ENCODE measurements at places on chromosomes 11 and 22.

- DNase-seq: peak; percentile 88
Measured at GRCh38 chr11:76629853-76630599, 40.5 kb downstream of the LRRC32 start.

- DNase-seq: no peak
Measured at GRCh38 chr11:100855466-100856067, 168.5 kb downstream of the ARHGAP42 start.

- no peak for DNase-seq
Measured at GRCh38 chr11:64766881-64767280, 7.1 kb upstream of the PYGM start.

GRCh38 chr22:26168330-26168851 is 871 bp upstream of the SEZ6L start:
- DNase-seq: no peak

DNA sequence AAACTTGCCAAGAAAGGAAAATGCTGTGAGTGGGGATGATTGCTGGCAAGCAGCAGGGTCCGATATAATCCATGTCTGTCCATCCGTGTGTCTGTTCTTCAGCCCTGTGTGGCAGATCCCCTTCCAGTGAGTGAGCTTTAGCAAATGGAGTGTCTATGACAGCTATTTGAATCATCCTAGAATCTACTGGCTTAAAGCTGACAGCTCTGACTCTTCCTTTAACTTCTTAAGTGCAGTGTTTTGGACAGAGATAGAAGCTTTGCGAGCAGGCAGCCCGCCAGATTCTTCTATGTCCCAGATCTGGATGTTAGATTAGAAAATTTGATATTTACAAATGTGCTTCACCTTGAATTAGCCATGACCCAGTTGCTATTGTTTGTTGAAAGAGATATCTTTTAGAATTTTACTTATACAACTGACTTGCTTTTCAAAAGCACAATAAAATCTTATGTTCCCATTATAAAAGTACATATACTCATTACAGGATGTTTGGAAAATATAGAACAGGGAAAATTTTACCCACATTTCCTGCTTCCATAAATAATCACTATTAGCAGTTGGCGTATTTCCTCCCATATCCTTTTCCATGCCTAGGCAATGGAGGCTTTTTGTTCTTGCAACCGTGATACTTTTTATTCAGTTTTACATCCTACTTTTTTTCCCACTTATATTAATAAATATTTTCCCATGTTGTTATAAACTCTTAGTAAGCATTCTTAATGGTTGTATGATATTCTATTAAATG is 124.5 kb downstream of the COMMD9 start:
- no peak for DNase-seq

- DNase-seq: no peak
Measured at GRCh38 chr11:94787801-94788200, 19.6 kb downstream of the AMOTL1 start.

DNA sequence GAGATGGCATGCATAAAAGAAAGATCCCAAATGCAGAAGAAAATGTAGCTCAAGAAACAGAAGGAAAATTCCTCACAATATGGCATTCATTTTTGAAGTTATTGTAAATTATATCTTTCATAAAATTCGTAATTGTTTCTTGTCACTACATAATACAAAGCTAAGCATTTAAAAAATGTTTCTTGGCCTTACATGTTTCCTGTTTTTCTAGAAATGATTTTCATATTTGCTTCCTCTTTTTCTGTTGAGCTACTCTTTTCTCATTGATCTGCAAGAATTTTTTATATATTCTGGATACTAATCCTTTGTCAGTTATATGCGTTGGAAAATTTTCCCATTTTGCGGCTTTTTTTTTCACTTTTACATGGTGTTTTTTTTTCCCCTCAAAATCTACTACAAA is 48.0 kb downstream of the ENTHD1 start:
- no peak for DNase-seq

GRCh38 chr11:62295504-62295903 is 3.4 kb downstream of the SCGB1D4 start:
- no peak for DNase-seq

GRCh38 chr11:84218318-84218717 is 932.2 kb upstream of the CCDC90B start:
- DNase-seq: no peak

GRCh38 chr11:108392353-108392752 is 75.0 kb downstream of the C11orf65 start:
- no peak for DNase-seq

DNA sequence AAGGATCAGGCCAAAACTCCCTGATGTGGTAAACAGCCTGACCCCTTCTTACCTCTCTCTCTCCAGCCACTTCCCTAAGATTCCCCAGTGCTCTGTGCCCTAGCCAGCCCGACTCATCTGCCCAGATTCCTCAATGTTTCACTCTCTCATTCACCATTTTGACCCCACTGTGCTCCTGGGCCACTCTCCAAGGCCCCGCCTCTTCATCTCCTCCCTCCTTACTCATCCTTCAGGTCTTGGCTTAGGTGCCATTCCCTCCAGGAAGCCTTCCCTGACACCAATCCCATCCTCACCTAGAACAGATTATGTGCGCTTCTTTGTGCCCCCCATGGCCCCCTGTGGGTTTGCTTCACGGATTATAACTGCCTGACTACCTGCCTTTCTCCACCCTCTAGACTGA is 13.2 kb downstream of the SLC43A3 start:
- no peak for DNase-seq

DNA sequence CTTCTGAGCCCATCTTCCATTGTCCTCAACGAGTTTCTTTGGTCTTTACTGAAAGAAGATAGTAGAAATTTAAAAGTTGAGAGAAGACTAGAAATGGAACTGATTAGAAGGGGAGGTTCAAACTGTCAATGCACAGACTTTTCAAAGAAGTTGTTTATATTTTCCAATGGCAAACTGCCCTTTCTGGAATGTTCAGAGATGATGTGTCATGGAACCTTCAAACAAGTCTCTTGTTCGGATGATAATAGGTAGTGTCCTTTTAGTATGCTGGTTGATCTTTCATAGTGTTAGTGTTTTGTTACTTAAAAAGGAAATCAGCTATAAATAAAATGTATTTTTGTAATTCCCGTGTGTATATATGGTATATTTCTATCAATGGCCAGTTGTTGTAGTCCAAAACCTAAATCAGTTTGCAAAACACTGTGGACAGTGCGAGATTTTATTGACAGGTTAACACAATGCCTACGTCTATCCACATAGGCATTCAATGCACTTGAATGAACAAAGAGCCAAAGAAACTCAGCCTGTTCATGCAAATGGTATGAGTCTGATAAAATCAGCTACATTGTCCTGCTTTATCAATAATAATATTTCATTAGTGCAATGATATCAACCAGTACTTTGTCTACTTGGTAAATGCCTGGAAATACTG is 30.9 kb downstream of the C11orf91 start:
- DNase-seq: no peak

GRCh38 chr22:30922151-30922611 is 46.4 kb downstream of the MORC2 start:
- peak; percentile 28 for DNase-seq

GRCh38 chr11:47186700-47187695 is 764 bp upstream of the PACSIN3 start:
- peak; percentile 35 for DNase-seq

DNA sequence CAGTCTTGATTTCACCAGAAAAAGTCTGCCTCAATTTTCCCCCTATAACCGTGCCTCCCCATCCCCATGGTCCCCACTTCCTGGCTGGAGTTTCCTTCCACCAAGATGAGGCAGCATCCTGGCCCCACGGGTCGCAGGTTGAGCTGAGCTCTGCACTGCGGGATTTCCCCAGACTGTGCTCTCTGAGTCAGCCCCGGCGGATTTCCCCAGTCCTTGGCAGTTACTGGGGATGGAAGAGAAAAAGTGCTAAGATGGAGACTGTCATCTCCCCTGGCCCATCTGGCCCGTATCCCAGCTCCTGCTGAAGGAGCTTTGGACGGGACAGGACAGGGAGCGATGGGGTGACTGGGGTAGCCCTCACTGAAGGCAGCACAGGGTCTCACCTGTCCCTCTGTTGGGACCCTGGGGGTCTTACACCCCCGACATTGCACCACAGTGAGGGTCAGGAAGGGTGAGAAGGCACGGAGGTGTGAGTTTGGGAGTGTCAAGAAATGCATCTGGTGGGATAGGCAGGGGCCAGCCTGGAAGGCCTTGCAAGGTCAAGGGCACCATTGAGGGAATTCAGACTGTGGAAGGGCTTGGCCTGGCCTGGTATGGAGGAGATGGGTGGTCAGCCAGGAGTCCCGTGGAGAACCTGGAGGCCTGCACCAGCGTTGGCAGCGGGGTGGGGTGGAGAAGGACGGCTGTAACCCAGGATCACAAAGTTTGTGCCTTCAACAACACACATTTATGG is 36.5 kb downstream of the NADSYN1 start:
- DNase-seq: no peak

DNA sequence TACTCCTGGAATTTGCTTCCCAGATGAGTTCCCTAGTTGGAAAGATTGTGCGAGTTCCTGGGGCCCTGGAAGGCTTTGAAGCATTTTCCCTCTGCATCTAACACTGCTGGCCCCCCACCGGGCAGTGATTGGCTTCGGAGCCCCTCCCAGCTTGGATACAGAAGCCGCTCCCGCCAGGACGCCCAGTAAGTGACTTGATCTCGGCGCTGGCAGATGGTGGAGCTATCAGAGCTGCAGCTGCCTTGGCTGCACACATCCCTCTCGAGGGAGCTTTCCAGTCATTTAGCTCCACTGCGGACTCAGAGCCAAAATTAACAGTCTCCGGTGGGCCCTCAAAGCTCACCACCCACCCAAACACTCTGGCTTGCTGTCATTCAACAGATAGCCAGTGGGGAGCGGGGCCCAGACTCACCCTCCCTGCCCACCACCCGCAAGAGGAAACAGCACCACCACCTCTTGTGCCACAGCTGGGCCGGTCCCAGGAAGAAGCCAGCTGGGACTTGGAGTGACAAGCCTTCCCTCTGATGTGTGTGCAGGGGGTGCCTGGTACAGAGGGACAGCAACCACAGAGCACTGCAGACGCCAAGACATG is 162.3 kb downstream of the TRIM29 start:
- DNase-seq: peak; percentile 67

GRCh38 chr11:63535734-63536133 is 874 bp upstream of the PLAAT4 start:
- no peak for DNase-seq

DNA sequence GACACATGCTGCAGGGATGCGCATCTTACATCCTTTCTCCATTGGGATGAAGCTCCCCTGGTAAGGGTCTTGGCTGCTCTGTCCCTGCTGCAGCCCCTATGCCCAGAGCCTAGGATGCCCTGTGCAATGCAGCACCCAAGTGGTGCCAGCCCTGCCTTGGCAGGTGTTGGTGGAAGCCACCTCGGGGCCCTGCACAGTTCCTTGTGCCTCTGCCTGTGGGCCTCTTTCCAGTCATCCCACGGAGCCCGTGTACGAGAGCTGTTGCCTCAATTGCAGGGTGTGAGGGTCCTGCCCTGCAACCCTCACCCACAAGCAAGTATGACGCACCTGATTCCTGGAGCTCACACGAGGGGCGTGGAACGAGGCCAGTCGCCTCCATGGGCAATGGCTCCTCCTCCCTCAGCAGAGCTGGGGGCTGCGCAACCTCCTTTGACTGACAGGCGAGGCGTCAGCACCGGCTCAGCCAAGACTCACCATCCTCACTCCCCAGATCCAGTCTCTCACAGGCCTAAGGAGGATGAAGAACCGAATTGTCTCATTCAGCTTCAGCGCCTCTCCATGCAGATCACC is 719.6 kb downstream of the BRD1 start:
- no peak for DNase-seq

GRCh38 chr11:76501526-76502202 is 56.8 kb downstream of the EMSY start:
- DNase-seq: no peak

DNA sequence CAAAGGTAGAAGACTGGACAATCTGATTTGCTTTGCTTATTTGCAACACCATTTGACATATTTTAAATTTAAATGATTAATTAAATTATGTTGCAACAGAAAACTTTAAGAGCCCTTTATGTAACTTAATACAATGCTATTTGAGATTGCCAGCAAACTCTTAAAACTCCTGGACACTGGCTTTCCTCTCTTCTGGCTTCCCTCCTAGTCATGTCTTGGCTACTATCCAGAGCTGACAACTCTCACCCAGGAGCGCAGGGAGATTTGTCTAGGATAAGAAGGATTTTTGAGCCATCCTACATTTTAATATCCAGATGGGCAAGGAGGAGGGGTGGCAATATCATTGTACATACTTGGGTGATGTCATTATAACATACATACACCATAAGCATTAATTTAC is 134.3 kb downstream of the ELP4 start:
- no peak for DNase-seq

GRCh38 chr11:109939166-109939810 is 153.9 kb upstream of the ZC3H12C start:
- peak; percentile 66 for DNase-seq

GRCh38 chr22:27531782-27532530 is 269.6 kb downstream of the MN1 start:
- no peak for DNase-seq

DNA sequence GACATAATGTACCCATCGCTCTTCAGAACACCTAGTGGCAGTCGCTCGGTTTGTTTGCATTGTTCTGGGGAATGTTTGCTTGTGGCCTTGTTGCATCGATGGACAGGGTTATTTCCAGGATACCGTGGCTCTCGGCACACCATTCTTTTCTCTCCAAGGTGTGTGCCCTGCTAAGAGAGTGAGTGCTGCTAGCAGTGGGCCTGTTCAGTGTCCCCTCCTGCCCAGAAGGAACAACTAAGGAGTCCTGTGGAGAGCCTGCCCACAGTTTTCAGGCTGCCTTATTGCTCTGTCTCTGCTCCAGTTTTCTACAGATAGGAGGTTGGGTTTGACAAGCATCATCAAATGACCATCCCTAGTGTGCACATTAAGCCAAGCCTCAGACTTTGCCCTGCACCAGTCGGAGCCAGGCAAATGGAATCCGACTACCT is 1.4 kb downstream of the CRY2 start:
- no peak for DNase-seq

DNA sequence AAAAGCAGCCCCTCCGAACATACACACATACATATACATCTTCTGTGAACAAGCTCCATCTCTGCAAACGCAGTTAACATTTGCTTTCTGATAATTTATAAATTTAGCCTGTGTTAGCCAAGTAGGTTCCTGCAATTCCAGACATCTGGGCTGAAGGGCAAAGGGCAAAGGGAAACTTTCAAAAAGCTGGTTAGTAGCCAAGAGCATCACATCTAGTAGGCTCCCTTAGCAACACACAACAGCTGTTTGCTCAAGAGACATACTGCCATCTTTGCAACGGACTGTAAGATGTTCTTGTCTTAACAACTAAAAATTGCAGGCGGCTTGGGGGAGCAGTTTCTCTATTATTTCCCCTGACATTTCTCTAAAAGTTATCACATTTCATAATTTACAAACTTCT is 134.9 kb downstream of the RBFOX2 start:
- peak; percentile 83 for DNase-seq

GRCh38 chr11:61034704-61035525 is 63.4 kb downstream of the CD6 start:
- no peak for DNase-seq

- DNase-seq: no peak
Measured at GRCh38 chr11:22785251-22785650, 44.4 kb downstream of the SVIP start.

- no peak for DNase-seq
Measured at GRCh38 chr11:6588018-6588417, 15.4 kb downstream of the RRP8 start.

Measured in left lung (tissue), 14 donors.